ENCODE measurements at places on chromosomes 12 and 14. TPM values are rescaled to one million over a fixed set of nuclear protein-coding genes. Genes with fewer than 3 reads are reported as not detected.

Gene RPL10L
- total RNA-seq, result not detected

Gene C12orf50
- not detected for total RNA-seq

Gene PTHLH
- total RNA-seq, result 2.7 TPM

Gene ACOT6
- total RNA-seq, result not detected

Gene TAS2R50
- total RNA-seq, result 0.99 TPM

Gene MAGOHB
- 11.4 TPM for total RNA-seq

Gene SMCO2
- total RNA-seq, result not detected

Gene PMEL
- not detected for total RNA-seq

Gene ANKS1B
- 21.8 TPM for total RNA-seq

Gene GPRC5A
- 30.0 TPM for total RNA-seq

Gene FAIM2
- total RNA-seq, result 7.2 TPM

Gene VSIG10
- 21.4 TPM for total RNA-seq

Gene GPR162
- 12.1 TPM for total RNA-seq

Gene PPHLN1
- 40.0 TPM for total RNA-seq

Gene CCDC38
- total RNA-seq, result not detected

Gene ABCD4
- 39.5 TPM for total RNA-seq

All from esophagus muscularis mucosa (tissue), 4 donors.